NCI-H1436 (cell line): ENCODE measurements at places on chromosomes 4 and X.

DNA sequence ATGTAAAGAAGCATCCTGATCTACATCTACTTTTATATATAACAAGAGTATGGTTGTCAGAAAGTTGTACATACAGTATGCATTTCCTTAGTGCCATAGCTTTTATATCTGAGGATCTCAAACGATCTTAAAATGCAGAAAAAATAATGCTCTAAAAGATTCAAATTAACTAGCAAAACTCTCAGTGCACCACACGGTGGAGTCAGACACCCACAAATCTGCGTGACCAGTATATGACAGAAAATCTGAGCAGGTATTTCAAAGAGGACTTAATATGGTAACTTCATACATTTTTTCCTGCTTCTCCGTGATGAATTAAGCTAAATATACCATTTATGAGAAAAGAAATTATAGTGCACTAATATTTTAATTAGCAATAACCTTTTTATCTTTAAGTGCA lies 803.0 kb downstream of the DMD start:
- no peak for DNase-seq

GRCh38 chr4:181559637-181560036 lies 683.6 kb upstream of the TENM3 start:
- no peak for DNase-seq

GRCh38 chrX:65846974-65847373 lies 179.5 kb downstream of the MSN start:
- DNase-seq = no peak

- DNase-seq = no peak
Measured at GRCh38 chr4:119106036-119107000, 29.3 kb upstream of the MYOZ2 start.

DNA sequence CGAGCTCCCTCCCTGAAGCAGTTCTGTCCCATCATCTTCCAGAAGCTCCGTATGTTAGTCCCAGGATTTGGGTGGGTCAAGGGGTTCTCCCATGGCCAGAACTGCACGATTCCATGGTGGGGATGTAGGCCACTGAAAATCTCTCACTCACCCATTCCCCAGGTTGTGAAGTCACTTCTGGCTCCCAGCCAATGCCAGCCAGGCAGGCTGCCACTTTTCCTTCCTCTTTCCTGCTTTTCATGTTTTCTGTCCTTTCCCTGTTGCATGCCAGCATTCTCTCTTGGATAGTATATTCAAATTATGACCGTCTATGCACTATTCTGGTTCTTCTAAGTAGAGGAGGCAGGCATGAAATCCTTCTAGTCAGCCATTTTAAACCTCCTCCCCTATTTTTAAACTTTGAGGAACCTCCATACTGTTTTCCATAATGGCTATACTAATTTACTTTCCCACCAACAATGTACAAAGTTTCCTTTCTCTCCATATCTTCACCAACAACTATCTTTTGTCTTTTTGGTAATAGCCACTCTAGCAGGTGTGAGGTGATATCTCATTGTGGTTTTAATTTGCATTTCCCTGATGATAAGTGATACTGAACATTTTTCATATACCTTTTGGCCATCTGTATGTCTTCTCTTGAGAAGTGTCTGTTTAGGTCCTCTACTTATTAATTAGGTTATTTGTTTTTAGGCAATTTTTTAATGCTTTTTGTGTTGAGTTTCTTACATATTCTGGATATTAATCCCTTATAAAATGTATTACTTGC lies 182.1 kb upstream of the TET2 start:
- DNase-seq = no peak

DNA sequence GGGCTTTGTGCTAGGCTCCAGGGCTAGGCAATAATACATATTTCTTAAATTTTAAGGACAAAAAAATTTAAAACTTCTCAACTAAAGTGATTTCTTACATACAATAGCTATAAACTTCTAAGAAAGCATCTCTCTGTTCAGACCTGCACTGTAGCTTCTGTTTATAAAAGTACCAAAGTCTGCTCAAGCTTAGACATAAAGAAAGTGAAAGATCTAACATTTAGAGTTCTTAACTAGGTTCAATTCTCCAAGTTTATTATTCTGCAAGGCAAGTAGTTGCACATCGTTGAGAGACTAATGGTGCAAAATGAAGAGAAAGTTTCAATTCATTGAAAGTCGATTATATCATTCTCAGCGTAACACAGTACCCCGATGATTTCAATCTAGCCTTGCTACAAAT lies 857.4 kb upstream of the HTR2C start:
- no peak for DNase-seq

DNA sequence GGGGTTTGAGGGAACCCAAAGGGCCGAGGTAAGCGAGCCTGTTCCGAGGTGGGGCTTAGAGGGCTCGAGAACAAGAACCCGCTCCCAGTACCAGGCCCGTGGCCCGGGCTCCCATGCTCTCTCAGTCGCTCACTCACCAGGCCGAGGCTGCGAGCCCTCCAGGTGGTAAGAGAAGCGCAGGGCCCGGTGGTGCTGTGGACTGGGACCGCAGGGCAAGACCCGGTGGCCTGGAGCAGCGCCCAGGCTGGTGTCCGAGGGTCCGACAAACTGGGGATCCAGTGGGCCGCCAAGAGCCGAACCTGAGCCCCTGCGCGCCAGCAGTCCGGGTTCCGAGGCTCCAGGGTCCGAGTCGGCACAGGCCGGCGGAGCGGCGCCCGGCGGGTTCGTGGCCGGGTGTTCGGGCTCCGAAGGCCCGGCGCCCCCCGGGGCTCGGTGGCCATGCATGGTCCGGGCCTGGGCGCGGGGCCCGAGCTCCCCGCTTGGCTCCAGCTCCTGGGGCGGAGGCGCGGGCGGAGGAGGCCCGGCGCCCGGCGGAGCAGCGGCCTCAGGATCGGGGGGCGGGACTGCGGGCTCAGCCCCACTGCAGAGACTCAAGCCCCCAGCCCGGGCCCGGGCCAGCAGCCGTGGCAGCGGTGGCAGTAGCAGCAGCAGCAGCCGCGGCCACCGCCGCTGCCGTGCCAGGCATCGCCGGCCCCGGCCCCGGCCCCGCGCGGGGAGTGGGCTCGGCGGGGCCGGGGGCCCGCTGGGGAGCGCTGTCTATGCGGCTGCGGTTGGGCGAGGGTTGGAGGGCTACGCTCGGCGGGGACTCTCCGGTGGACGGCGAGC lies 833 bp downstream of the FGD1 start:
- no peak for DNase-seq

DNA sequence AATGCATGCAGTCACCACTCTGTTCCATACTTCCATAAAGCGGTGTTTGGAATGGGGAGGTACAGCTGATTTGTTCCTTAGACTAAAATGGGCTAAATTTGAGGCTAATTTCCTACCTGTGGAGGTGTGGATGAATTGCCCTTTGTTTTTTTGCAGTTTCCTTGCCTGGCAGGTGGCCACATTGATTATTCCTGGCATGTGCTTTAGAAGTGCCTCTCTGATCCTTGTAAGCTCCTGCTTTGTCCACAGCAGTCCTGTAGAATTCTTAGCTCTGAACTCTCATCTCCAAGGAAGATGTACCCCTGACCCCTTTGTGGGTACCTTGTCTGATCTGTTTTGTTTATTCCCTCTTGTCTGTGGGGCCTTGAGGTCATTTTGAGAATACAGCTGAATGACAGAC lies 136.8 kb downstream of the ADGRL3 start:
- no peak for DNase-seq

- no peak for DNase-seq
Measured at GRCh38 chr4:23163647-23164436, 471.1 kb downstream of the GBA3 start.

DNA sequence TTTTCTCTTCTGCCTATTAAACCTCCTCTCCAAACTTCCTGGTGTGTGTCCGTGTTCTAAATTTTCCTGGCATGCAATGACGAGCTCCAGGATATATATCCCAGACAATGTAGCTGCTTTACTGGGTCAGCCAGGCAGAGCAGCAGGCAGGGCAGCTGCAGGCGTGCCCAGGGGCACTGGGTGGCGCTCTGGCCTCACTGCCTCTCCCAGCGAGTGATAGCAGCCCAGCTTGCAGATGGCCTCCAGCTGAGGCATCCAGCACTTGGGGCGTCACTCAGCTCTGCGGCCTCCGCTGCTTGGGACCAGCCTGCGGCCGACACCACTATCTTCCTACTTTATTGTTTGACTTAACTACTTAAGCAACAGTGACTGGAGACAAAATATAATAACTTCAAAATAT lies 23.0 kb upstream of the UBA6 start:
- no peak for DNase-seq

- peak; percentile 26 for DNase-seq
Measured at GRCh38 chr4:81523672-81524327, 52.1 kb upstream of the RASGEF1B start.

GRCh38 chrX:2416851-2417604 lies 83.7 kb downstream of the DHRSX start:
- no peak for DNase-seq

GRCh38 chr4:73816814-73817213 lies 19.7 kb upstream of the CXCL6 start:
- DNase-seq = no peak

- DNase-seq = no peak
Measured at GRCh38 chr4:167854881-167855280, 237.5 kb upstream of the ANXA10 start.

DNA sequence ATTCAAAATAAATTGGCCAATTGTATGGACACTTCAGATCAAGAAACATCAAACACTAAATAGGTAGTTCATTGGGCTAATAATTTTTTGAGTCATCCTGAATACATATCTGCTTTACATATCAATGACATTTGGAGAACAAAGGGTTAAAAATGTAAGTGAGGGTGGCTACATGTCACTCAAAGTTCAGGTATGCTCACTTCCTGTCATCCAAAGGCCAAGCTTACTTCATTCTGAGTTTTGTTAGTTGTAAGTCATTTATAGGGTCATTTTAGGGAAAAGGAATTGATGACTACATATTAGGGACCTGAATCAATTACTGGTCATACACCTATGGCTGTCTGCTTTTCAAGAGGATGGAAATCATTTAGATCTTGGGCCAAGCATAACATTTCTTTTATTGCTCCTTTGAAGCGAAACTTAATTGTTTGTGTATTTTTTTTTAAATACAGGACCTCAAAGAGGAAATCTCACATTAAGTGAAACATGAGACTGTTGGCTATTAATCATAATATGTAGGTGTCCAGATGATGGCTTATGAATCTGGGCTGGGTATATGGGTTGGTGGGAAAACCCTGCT lies 119.2 kb upstream of the LEF1 start:
- no peak for DNase-seq

DNA sequence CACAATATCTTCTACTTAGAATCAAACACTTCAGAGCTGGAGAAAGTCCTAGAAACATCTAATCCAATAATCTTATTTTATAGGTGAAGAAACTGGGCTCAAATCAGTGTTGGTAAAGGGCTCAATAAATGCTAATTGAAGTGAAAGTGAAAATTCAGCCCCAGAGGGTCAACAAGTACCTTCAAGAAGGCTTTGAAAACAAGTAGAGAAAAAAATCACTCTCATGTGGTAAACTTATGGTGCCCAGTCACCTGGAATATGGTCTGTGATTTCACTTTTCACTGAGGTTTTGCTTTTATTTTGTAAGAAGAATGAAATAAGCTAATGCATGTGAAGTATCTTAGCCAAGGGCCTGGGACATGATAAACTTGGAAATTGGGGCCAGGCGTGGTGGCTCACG lies 29.1 kb upstream of the EIF4E start:
- no peak for DNase-seq

DNA sequence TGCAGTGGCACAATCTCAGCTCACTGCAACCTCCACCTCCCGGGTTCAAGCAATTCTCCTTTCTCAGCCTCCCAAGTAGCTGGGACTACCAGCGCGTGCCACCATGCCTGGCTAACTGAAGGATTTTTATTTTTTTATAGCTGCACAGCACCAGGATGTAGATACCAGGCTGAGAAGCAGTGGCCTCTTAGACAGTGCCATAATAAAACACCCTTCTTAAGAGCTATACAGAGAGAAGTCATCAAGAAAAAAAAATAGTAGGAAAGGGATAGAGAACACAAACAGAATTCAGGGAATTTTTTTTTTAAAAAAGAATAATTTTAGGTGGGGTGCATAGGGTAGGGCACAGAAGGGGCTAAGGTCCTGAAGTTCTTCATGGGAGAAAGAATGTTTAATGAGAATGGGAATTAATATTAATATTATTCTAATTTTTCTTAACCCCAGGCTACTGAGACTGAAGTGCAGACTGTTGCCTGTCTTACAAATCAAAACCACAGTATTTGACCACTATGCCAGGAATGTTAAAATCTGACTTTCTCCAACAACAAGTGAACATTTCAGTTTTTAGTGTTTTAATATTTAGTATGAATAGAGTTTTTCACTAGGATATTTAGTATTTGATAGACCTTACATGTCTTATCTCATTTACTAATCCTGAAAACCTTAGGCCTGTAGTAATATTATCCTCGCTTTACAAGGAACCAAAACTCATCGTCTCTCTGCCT lies 146.7 kb downstream of the KCNIP4 start:
- DNase-seq = no peak

DNA sequence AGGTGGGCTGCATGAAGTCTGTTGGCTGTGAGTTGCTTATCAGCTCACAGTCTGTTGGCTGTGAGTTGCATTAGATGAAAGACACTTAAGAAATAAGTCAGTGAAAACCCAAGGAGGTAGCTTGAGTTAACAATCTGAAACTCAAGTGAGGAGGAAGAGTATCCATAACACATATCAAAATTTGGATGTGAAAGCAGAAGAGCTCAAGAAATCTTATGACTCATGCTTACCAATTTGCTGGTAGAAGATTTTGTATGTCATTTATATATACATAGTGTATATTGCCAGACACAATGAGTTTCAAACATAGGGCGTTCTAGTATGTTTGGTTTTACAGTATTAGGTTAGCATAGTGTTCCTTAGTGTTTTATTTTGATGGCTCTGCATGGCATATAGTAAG lies 107.4 kb downstream of the DDIT4L start:
- DNase-seq = no peak

- no peak for DNase-seq
Measured at GRCh38 chr4:128333309-128334018, 45.9 kb upstream of the PGRMC2 start.

DNA sequence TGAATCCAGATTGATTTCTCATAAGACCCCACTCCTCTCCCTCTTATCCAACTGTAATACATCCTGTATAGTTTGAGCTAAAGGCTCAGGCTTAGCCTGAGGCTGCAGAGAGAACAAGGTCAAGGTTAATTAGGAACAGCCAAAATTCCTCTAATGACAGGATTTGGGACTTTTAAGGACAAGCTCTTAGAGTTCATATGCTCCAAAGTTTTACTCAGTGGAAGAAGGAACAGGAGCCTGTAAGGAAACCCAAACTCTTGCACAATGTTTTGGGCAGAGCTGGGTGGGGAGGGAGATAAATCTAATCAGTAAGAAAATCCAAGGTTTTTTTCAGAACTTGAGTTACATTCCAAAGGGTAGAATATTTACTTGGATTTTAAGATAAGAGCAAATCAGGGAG lies 238.8 kb downstream of the QDPR start:
- DNase-seq = no peak
